Right forelimb (tissue), 1 donor: ENCODE measurements at places on chromosomes 12 and 14.

DNA sequence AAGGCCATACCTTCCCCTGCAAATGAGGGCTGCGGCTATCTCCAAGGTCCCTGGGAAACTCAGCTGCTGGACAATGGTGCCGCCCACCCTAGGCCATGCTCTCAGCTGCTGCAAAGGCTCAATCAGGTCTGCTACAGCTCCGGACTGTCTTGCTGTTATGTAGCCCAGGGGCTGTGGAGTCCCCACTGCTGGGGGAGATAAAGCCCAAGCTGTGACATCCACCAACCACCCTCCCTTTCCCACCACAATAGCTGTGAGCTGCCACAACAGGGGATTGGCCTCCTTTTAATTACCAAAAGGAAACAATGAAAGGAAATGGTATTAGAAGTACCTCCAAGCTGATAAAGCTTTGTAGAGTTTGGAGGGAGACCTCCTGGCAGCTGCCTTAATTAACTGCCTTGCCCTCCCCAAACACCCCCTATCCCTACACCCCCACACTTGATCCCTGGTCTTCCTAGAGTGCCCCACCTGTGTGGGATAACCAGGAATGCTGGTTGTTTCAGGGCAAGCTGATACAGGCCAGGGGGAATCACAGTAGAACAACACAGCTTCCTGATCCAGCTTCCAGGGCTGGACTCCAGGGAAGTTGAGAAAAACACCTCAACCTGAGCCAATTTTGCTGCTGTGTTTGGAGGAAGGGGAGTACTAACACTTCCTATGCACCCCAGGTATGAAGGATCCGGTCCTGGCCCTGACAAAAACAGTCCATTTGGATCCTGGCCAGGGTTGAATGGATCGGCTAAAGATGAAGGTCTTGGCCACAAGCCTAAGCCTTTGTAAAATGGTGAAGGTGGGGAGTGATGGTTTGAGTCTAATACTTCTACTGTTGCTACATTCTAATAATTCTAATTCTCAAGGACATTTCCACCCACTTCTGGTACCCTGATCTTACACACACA lies at the start of gene VWF:
TSS of gene VWF (minus strand) at position 260 of the 899 bp plus-strand sequence. CDS start 1,474 bp downstream, outside the sequence.
- DNase-seq, result no peak

- DNase-seq, result no peak
Observed at GRCh38 chr12:7501031-7501588, 2.5 kb downstream of the CD163 start.

- no peak for DNase-seq
Observed at GRCh38 chr12:5984873-5985272, 39.8 kb upstream of the ANO2 start.

GRCh38 chr14:50106178-50106577 lies 10.2 kb downstream of the VCPKMT start:
- DNase-seq, result no peak

- no peak for DNase-seq
Observed at GRCh38 chr14:70213721-70214282, 25.1 kb upstream of the SLC8A3 start.

GRCh38 chr12:116455540-116456329 lies 103.4 kb upstream of the MAP1LC3B2 start:
- DNase-seq, result peak; percentile 90

DNA sequence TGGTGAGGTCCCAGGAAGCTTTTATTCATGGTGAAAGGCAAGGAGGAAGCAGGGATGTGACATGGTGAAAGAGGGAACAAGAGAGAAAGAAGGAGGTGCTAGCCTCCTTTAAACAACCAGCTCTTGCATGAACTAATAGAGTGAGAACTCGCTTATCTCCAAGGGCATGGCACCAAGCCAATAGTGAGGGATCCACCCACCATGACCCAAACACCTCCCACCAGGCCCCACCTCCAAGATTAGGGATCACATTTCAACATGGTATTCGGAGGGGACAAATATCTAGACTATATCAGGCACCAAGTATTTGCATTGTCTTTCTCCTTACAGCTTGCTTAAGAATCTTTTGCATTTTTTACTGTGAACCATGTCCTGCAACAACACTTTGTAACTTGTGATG lies 91.9 kb upstream of the DHRS4 start:
- no peak for DNase-seq

DNA sequence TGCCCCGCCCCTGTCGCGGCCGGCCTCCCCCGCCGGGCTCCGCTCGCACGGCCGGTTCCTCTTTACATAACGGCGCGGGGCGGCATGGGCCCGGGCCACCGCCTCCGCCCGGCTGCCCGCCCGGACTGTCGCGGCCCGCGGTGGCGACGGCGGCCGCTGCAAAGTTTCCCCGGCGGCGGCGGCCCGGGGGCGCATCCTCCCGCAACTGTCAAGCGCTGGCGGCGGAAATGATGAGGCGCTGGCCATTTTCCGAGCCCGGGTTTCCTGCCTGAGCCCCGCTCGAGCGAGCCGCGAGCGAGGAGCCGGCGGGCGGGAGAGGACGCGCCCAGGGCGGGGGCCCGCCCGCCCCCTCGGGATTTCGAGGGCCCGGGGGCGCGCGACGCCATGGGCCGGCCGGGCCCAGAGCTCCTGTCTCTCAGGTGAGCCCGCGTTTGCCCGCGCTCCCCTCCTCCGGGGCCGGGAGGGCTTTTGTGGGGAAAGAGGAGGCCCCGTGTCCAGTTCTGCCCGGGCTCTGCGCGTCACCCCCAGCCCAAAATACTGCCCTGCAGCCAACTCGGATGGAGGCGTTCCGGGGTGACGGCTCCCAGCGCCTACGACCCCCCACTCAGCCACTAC lies at the start of gene SH2B3:
TSS of gene SH2B3 (plus strand) at position 65 of the 615 bp plus-strand sequence. CDS start 12,223 bp downstream, outside the sequence.
- peak; percentile 85 for DNase-seq

DNA sequence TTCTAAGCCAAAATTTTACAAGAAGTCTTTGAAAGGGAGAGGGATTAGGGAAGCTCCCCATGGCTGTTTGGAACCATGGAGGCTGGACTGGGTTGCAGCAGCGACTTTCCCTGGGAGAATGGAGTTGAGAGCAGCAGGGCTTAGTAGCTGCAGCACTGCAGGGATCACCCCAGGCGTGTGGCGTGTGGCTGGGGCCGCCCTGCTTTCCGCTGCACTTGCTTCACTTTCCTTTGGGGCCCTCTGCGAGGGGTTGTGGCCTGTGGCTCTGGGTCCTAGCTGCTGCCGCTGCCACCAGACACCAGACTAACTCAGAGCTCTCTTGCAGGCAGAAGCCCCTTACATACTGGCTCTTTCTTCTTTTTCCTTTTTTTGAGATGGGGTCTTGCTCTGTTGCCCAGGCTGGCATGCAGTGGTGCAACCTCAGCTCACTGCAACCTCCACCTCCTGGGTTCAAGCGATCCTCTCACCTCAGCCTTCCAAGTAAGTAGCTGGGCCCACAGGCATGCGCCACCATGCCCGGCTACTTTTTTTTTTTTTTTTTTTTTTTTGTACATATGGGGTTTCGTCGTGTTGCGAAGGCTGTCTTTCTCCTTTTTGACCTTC lies 25.4 kb downstream of the CCDC62 start:
- no peak for DNase-seq

DNA sequence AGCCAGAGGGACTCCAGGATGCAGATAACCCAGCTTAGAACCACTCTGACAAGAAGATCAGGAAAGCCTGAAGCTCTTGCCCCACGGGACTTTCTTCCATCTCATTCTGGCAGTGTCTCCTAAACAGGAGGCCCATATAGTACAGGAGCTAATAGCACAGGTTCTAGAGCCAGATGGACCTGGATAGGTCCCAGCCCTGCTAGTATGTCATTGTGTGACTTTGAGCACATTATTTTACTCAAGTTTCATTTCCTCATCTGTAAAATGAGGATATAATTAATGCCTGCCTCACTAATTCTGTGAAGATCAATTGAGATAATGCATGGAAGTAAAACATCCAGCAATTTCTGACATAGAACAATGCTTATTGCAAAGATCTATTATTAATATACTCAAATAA lies 66.5 kb upstream of the GZMB start:
- DNase-seq, result no peak

GRCh38 chr12:102685172-102685571 lies 204.8 kb upstream of the IGF1 start:
- no peak for DNase-seq

DNA sequence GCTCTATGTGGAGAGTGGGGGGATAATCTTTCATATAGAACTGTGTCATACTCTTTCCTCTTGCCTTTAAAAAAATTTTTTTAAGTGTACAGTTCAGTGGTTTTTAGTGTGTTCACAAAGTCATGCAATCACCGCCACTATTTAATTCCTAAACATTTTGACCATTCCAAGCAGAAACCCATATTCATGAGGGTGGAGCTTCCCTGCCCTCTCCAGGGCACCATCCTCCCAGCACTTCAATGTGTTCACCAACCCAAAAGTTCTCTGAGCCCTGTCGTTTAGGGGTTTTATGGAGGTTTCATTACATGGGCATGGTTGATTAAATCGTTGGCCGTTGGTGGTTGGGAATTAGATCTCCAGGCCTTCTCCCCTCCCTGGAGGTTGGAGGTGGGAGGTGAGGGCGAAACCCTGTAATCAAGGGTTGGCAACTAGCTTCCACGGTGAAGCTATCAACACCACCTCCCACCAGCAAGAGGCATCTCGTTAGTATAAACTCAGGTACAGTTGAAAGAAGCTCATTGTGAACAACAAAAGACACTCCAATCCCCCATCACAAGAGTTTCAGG lies 42.8 kb upstream of the WNK1 start:
- DNase-seq, result no peak

DNA sequence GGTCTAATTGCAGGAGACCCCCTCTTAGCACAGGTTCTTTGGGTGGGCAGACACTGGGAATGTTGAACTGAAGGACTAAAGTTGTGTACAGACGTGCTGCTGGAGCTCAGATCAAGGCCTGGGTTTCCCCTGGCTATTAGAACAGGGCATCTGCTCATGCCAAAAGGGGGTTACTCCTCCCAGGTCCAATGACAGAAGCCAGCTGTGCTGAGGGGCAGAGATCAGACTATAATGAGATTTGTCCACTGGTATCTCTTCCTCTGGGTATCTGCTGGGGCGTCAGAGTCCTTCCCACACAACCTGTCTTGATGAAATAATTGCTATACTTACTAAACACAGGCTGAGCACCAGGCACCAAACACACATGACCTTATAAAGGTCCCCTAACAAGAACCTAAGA lies 42.6 kb downstream of the LTBP2 start:
- no peak for DNase-seq

DNA sequence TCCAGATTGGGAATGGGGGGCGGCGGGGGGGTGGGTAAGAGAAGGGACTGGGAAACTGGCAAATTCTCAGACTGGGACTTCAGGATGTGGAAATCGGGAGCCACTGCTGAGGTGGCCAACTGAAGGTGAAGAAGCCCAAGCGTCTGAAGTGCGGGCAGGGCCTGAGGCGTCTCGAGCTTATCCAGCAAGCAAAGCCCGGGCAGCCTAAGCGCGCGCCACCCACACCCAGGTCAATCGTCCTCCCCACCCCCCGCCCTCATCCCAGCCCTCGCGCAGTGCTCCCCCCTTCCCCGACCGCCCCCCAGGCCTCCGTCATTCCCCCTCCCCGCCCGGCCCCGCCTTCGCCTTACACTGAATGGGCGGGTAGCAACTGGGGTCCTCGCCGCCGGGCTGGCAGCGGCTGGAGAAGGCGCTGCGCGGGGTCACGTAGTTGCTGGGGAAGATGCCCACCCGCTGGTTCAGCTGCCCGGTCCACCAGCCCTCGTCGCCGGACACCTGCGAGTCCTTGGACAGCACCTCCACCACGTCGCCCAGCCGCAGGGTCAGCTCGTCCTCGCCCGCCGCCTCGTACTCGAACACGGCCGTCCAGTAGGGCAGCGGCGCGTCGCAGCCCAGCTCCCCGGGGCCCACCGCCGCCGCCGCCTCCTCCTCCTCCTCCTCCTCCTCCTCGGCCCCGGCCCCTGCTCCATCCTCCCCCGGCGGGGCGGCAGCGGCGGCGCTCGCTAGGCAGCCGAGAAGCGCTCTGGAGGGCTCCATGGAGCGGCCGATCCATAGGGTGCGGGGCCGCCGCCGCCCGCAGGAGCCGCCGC lies 693 bp downstream of the MAP3K9 start:
- no peak for DNase-seq

DNA sequence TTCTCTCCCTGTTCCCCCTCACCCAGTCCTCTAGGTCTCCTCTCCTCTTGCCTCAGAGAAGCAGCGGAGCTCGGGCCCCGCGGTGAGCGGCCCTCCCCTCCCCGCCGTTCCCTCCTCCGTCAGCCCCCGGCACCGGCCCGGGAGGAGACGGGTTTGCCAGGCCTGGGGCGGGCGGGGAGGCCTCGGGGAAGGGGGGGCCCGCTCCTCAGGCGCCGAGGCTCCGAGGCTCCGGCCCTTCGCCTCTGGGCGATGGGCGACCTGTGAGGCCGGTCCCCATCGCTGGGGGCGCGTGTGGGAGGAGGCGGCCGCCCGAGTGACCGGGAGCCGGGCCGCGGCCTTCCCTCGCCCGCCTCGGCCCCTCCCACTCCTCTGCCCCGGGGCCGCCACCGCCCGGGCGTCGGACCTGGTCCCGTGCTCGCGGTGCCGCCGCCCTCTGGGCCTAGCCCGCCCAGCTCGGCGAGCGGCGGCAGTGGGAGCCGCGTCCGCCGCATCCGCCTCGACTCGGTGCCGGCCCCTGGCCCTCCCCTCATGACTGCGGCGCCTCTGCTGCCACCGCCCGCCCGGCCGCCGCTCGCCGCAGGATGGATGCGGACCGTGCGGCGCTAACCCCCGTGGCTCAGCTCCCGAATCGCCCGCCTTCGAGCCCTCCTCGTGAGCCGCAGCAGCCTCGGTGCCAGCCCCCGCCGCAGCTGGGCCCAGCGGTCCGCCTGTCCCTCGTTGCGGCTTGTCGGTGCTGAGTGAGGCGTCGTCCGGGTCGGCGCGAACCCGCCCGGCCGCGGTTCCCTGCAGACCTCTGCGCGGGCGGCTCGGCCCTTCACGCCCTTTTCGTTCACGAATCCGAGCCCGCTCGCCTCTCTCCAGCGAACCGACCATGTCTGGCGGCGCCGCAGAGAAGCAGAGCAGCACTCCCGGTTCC lies 574 bp downstream of the WNK1 start:
- peak; percentile 79 for DNase-seq

DNA sequence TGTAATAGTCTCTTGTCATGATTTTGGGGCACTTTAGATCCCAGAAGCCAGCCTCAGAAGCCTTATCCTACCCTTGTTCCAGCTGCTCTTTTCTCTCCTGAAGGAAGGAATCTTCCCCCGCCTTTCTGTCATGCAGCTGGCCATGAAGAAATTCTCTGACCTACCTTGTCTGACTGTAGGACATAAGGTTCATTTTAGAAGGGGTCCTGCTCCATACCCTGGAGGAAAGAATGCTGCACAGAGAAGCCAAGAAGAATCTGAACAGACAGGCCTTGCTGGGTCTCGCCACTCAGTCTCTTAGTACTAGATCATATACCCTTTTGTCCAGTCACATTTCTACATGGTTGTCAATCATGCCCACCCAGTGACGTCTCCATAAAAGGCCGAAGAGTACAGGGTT lies 6.2 kb upstream of the TMCC3 start:
- DNase-seq, result no peak

- DNase-seq, result peak; percentile 24
Observed at GRCh38 chr12:1922985-1923384, 4.5 kb upstream of the CACNA2D4 start.

DNA sequence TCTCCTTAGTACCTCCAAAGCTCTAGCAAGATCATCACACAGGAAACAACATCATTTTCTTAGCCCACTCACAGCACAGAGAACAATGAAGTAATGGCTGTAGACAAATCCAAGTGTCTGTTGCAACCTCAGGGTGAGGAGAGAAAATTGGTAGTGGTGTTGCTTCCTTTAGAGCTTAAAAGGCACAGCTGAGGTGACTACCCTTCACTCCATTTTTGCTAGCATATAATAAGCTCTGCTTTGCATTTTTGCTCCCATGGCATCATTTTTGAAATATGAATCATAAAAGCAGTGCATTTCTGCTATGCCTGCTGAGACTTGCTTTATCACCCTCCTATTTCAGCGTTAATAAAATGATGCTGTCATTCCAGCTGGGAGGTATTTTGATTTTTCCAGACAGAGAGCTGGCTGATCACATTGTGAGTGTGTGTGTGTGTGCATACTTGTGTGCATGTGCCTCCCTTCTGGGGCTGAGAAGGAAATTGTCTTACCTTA lies 18.5 kb upstream of the PCNX1 start:
- DNase-seq, result no peak
